ENCODE measurements at places on chromosomes 7 and 10.
A peak's percentile ranks its signal among the peaks of the same experiment; 100 is the strongest.

DNA sequence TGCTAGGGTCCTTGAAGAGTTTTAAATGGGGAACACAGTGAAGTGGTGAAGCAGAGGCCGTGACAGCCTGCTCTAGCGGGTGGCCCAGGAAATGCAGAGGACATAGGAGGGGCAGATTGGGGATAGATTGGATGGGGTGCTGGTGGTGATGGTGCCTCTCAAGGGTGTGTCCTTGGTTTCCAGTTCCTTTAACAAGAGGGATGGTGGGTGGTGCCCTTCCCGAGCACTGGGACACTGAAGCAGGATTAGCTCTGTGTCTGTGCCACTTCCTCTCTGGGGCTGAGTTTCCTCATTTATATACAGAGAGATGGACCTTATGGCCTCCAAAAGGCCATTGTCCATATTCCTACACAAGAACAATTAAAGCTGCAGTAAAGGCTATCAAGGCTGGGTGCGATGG lies 285.5 kb downstream of the TCF7L2 start:
- no peak for DNase-seq

- peak; percentile 20 for DNase-seq
Measured at GRCh38 chr10:125662584-125662983, 20.4 kb downstream of the TEX36 start.

DNA sequence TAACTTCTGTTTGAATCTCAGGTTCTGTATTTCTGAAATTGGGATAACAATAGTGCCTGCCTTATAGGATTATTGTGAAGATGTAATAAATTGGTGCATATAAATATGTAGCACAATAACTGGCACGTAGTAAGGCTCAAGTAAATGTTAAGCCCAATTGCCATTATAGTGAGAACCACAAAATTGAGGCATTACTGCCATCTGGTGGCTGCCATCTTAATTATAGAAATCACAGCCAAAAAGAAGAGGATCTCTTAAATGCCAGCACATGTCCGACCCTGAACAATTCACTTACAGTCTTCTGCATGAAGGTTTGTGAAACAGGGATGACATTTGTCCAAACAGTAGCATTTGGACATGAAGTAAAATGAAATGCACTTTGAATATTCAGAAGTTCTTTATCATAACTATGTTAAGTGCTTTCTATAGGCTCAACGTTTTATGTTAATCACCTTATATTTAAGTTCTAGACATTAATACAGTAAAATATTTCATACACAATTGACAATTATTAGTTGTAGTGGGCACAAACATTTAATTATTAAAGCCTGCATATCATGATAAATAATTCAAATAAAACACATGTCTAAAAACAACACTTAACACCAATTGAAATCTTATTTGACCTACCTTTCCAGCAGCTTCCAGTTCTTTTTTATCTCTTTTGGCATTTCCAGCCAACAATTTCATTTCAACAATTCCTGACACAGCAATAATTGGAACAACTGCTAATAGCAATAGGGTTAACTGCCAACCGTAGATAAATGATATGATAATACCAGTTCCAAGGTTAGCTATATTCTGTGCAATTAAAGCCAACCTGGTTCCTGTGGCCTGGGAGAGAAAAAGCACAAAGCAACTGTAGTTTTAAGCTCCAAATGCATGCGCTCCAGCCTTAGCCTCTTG lies 58.5 kb downstream of the ABCB4 start:
- peak; percentile 66 for DNase-seq

- DNase-seq: peak; percentile 67
Measured at GRCh38 chr10:127398140-127398970, 150.8 kb upstream of the NPS start.

DNA sequence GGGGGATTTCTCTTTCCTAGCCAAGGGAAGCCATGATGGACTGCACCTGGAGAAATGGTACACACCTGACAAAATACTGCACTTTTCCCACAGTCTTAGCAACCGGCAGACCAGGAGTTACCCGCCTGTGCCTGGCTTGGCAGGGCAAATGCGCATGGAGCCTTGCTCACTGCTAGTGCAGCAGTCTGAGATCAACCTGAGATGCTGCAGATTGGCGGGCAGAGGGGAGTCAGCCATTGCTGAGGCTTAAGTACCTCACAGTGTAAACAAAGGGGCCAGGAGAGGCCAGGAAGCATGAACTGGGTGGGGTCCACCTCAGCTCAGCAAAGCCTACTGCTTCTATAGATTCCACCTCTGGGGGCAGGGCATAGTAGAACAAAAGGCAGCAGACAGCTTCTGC lies 49.4 kb downstream of the OR13A1 start:
- DNase-seq: no peak

DNA sequence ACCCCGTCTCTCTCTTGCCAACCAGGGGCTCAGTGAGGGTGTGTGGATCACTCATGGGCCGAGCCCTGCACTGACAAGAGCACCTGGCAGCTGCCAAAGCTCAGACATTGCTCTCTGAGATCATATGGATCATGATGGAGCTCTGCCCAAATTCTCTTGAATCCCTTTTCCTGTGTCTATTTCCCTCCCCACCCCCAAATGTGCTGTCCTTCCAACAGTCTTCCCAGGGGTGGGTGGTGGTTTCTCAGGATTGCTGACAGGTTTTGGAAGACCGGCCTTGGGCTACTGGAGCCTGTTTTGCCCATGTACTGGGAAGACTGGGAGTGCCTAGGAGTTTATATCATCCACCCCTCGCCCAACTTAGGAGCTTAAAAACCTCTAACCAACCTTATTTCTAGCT lies 10.5 kb downstream of the ARHGAP22 start:
- DNase-seq: no peak

Measured in fibroblast of skin of scalp (primary cell).